ENCODE measurements at places on chromosomes 5 and 9.

DNA sequence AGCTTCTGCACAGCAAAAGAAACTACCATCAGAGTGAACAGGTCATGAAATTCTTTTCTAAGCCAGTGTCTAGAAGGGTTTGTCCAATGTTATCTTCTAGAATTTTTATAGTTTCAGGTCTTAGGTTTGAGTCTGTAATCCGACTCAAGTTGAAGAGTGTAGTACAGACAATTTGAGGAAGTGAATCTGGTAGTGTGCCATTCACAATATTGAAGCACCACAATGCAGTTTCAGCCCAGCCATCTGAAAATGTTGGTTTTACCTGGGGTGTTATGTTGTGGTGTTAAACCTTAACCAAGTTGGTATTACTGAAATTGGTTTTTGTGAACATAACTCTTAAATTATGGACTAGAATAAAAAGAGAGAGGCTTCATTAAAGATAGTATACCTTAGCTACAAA is 77.2 kb downstream of the ADAMTS16 start:
- DNase-seq = no peak

GRCh38 chr5:54823006-54823405 is 162.4 kb downstream of the ESM1 start:
- no peak for DNase-seq

- DNase-seq = no peak
Observed at GRCh38 chr9:74499770-74500583, 2.8 kb downstream of the RORB start.

GRCh38 chr5:113218200-113218599 is 216.6 kb downstream of the TSSK1B start:
- no peak for DNase-seq

DNA sequence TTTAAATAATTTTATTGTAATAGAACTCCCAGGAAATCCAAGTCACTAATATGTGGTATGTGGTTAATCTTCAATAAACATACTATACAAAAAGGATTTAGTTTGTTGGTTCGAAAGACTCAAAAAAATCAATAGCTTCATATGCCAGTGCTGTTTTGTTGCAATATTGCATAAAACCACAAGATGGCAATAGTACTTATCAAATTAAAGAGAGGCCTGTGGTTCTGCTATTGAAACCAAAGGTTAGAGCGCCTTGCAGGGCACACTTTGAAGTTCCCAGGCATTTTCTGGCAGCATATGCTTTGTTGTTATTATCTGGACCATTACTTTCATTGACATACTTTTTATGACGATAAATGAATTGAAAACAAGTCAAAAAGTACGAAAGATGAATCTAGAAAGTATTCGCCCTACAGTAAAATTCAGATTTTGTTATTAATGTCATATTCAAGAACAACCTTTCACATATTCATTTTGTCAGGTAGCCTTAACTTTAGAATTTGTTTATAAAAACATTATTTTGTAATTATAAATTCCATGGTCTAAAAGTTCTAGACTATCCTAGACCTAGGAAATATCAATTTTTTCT is 316.3 kb downstream of the MCTP1 start:
- peak; percentile 62 for DNase-seq

- DNase-seq = no peak
Observed at GRCh38 chr9:97924386-97924785, 2.1 kb upstream of the TRMO start.

GRCh38 chr5:133368916-133369783 is 243.2 kb downstream of the FSTL4 start:
- no peak for DNase-seq

GRCh38 chr9:86036555-86036954 is 62.8 kb downstream of the GOLM1 start:
- peak; percentile 54 for DNase-seq

GRCh38 chr9:109908459-109909390 is 128.7 kb downstream of the PALM2AKAP2 start:
- DNase-seq = no peak

DNA sequence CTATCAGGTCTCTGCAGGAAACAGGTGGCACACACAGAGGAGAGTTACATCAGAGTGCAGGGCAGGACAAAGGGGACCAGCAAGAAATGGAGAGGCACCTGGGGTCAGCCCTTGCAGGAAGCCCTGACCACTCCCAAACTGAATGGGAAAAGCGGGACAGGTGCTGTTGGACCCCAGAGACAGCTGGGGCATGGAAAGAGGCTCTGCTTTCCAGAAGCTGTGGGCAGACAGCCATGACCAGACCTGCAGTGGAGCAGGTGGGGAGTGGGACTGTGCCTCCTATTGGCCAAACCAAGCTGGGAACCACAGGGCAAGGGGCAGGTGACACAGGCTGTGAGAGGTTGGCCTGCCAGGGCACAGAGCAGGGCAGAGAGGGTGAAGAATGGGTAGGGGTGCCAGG is 125.8 kb downstream of the BOD1 start:
- DNase-seq = no peak

GRCh38 chr9:129988607-129989361 is 54.2 kb downstream of the FNBP1 start:
- no peak for DNase-seq

GRCh38 chr5:112381521-112381920 is 37.6 kb downstream of the EPB41L4A start:
- DNase-seq = no peak

DNA sequence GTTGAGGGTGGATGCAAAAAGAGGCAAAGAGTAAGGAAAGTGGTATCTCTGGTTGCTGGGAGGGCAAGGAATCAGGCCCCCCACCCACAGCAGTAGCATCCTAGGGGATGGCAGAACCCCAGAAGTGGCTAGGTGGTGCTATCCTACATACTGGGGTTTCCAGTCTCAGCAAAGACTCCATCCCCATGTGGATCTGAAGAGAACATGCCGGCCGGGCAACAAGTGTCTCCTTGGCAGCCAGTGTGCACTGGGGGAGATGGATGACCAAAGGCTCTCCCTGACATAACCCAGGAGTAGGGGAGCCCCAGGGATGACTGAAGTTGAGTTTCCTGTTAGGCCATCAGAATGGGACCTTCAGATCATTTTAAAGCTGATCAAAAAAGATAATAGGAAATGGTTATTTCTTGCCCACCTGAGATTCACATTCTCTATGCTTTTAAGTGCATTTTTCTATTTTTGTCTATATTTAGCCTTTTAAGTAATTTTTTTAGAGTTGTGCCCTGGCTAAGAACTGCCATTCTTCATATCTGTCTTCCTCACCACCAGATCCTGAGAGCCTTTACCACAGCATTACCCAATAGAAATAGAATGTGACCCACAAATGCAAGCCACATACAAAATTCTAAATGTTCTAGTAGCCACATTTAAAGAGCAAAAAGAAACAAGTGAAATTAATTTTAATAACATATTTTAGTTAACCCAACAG is 78.7 kb upstream of the SMIM23 start:
- DNase-seq = no peak

GRCh38 chr5:97968346-97968745 is 785.3 kb upstream of the RIOK2 start:
- no peak for DNase-seq
